Lung (tissue), 17 donors: ENCODE measurements at places on chromosomes 2 and 18. TPM values are rescaled to one million over a fixed set of nuclear protein-coding genes. Genes with fewer than 3 reads are reported as not detected.

Gene CKAP2L
- 4.0 TPM for total RNA-seq

Gene TBR1
- total RNA-seq, result not detected

Gene BMPR2
- total RNA-seq, result 55.0 TPM

Gene RESP18
- not detected for total RNA-seq
